AG08396 (cell line): ENCODE measurements at places on chromosomes 1 and 21.
A peak's percentile ranks its signal among the peaks of the same experiment; 100 is the strongest.

DNA sequence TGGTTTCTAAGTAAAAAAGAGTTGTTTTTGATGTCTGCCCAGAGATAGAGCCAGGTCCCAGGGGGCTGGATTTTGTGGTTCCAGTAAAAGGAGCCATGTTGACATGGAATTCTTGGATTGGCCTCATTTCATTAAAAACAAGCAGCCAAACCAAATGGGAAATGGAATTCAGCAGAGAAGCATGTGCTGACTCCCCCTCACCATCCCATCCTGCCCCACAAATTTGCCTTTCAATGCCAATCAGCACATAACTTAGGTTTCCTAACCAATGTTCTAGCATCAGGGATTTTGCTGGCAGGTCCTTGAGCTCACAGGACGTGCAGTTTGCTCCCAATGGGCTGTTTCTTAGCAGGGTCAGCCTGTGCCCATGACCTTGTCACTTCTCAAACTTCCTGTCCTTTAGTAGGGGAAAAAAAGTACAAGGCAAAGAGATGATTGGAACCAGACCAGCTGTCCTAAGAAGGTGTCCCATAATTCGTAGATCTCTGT lies 101.5 kb upstream of the GADD45A start:
- DNase-seq, result no peak

DNA sequence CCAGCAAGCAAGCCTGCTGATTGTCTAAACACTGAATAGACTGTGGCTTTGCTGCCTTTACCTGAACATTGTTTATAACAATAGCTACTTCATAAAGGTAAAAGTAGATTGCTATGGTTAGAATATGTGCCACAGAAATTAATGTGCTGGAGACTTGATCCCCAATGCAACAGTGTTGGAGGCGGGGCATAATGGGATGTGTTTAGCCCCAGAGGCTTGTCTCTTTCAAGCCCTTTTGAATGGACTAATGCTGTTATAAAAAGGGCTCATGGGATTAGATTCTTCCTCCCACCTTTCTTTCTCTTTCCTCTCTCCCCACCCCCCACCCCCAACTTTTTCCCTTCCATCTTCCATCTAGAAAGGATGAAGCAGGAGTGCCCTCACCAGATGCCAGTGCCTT lies 80.2 kb upstream of the PPP2R5A start:
- DNase-seq, result no peak

GRCh38 chr1:89085781-89086180 lies 20.8 kb upstream of the GBP1 start:
- no peak for DNase-seq

GRCh38 chr1:60281360-60281932 lies 207.9 kb upstream of the C1orf87 start:
- peak; percentile 70 for DNase-seq

DNA sequence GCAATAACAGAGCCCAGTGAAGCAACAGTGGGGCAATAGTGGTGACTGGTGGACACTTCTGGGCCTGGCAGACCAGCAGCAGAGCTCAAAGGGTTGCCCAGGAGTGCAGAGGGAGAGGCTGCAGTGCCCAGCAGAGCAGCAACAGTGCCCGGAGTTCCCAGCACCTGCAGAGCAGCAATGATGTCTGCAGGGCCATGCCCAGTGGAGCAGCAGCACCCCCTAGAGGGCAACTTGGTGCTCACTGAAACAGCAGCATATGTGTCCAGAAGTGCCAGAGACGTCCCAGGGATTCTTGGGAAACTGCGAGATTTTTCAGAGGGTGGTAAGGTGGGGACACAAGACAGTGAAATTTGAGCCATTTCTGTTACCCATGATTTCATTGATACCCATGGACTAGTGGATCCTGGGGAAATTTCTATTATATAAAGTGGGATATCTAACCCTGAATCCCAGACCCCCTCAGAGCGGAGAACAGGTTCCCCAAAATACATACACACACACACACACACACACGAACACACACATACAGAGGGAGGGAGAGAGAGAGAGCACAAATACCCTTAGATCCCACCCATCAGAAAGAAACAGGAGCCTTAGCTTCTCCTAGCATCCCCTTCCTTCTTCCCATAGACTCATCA lies 156.9 kb upstream of the GJB5 start:
- DNase-seq, result peak; percentile 82

DNA sequence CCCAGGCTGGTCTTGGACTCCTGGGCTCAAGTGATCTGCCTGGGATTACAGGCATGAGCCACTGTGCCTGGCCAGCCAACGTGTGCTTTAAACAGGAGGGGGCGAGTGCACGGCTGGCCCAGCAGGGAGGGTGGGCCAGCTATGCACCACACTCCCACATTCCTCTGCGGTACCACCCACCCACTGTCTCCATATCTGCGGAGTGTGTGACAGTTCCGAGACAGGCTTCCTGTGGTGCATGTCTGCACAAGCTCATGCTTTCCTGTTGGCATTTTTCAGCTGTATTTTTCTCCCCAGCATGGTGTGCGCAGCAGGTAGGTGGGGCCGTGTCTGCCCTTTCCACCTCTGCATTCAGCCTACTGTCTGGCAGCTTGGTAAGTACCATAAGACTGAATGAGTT lies 183.3 kb downstream of the AJAP1 start:
- no peak for DNase-seq
